ENCODE measurements at places on chromosomes 11 and 22.

DNA sequence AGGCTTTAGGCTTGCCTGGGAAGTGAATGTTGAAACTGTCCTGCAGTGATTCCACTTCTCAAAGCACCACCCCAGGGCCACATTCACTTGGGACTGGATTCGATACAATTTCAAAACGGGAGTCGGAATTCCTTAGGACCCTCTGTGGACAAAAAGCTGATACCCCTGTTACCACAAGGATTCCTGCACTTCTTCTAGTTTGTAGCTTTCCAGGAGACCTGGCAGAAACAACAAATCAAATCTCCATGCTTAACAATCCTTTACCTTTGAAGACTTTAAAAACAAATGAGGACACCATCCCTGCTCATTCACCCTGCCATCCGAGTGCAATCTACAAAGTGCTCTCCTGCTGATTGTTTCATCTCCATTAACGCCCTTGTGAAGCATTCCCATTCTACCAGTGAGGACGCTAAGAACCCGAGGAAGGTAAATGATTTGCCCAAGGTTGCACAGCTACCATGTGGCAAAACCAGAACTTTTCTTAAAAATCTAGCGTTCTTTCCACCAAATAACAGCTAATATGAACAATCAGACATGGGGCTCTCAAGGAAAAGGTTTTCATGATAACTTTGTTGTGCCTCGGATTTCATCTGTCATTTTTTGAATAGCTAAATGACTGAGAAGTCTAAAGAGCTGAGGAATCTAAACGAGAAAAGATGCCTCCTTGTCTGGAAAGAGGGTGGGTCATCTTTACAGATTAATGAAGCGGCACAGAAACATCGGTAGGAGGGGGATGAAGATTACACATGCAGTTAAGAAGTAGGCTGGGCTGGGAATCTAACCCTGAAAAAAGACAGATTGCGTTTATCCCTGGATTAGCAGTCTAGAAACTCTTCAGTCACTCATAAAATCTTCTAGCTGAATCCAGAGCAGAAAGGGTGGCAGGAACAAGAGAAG lies 720 bp upstream of the MPZL2 start:
- no peak for DNase-seq

GRCh38 chr11:27444801-27445215 lies 27.8 kb downstream of the LGR4 start:
- no peak for DNase-seq

GRCh38 chr22:50571264-50572175 lies 6.7 kb downstream of the CPT1B start:
- peak; percentile 73 for DNase-seq

DNA sequence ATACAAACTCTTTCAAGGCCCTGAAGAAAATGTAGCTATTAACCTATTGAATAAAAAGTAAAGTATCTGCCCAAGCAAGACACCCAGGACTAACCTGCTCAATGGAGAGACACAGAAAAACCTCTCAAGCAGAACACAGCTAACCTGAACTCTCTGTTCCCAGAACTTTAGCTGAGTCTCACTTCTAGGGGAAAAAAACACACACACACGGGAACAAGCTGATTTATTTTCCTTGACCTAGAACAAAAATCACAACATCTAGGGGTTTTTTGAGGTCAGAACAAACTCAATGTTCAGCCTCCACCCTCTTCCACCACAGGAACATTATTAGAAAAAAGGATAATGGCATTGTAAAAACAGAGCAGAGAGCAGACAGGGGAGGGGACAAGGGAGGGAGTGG lies 121.6 kb downstream of the BBOX1 start:
- no peak for DNase-seq

DNA sequence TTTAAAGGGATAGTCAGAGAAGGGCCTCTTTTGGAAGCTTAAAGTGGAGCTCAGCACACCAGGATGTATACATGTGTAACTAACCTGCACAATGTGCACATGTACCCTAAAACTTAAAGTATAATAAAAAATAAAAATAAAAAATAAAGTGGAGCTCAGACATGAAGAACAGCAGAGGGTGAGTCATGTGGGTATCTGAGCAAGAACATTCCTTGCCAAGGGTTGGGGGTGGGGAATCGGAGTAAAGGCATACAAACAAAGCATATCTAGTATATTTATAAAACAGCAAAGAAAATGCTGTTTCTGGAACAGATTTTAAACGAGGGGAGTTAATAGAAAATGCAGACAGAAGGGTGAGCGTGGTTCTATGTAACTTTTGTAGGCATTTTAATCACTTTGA lies 562.6 kb upstream of the ANO3 start:
- no peak for DNase-seq

DNA sequence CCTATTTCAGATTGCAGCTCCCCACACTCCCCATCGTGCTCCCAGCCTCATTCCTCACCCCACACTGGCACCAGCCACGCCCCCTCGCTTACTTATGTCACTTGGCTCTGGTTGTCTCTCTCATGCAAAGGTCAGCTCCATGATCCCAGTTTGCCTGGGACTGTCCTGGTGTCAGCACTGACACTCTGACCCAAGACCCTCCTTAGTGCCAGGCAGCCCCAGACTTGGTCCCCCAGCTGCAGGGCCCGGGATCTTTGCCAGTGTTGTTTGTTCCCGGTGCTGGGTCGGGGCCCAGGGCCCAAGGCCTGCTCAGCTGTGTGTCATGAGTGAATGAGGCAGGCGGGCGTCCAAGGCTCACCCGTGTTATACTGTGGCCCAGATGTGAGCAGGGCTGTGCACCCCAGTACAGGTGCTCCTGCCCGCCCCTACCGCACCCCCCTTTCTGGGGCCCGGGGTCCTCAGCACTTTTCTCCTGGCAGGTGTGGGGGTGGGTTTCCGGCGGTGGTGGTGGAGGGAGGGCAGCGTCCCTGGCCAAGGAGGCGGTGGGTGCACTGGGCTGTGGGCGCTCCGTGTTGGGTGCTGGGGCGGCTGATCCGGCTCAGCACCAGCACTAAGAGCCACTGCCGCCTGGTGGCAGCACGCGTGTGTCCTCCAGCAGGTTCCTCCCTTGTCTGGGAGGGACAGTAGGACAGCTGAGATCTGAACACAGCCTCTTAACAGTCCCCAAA lies 19.5 kb downstream of the IL17REL start:
- peak; percentile 98 for DNase-seq

- DNase-seq: peak; percentile 98
Measured at GRCh38 chr11:6419009-6419631, at the start of gene APBB1. APBB1 (minus strand) TSS chr11:6419094; CDS start chr11:6411347, 7,747 bp downstream.

DNA sequence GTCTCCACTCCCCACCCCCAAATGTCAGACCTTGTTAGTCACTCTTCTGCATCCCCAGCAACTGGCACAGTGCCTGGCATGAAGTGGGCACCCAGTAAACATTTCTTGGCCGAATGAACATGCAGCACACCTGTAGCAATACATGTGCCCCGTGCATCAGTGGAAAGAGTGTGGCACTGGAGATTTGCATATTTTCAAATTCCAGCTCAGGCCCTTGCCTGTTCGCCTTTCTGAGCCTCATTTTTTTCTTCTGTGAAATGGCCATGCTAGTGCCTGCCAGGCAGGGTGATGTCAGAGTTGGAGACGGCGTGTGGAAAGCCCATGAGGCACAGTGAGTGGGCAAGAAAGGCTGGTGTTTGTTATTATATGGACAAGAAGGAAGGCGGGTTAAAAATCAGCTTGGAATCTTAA lies 38.7 kb downstream of the CD82 start:
- peak; percentile 93 for DNase-seq

- peak; percentile 87 for DNase-seq
Measured at GRCh38 chr22:43889860-43890253, 2.0 kb downstream of the PNPLA5 start.

- no peak for DNase-seq
Measured at GRCh38 chr22:49062155-49062801, 765.4 kb downstream of the BRD1 start.

GRCh38 chr11:762421-763072 lies 14.7 kb downstream of the GATD1 start:
- DNase-seq: peak; percentile 99

DNA sequence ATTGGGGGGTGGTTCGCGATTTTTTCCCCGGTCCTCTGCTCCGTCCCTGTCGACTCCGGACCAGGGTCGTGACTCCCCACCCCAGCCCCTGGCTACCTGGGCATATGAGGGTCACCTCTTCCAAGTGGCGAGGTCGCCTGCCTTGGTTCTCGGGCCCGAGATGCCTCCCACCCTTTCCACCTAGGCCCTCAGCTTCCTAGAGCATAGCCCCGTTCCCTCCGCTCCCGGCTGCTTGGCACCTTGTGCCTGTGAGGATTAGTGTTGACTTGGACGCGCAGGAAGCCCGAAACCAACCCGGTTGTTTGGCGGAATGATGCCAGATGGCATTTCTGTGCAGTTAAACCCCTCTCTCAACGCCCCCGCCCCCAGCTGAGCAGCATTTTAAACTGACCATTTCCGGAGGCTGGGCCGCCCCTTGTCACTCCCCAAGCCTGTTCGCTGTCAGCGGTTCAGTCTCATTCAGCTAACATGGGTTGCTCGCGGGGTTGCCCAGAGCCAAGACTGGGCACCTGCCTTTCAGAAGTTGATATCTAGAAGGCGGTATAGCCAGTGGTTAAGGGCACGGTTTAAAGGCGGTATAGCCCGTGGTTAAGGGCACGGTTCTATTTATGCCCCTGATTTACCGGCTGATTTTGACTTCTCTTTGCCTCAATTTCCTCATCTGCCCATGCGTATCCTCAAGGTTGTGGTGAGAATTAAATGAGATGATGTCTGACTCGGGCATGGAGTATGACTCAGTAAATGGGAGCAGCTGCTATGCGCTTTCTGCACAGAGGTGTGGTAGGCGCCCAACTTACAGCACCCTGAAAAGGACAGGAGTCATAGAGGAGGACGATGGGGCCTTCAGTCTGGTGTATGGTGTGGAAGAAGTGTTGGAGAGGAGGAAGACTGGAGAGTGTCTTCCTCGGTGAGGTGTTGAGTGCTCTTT lies 639 bp downstream of the INCENP start:
- DNase-seq: peak; percentile 83
